GF-D8 (cell line): ENCODE measurements at places on chromosomes 13 and 19.

DNA sequence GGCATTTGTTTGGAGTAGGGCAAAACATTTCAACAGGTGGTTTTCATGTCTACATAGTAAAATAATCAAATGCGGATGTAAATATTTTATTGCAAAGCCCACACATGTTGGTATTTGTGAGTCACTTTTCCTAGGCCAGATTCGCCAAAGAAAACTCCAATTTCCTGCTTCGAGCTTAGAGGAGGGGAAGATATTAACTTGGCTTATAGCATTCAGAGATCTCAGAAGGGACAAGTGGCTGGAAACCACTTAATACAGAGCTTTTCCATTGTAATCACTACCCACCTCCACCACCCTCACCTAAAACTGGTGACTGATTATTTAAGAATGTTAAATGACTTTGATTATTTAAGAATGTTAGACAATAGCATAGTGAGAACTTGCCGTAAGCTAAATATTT, 530.6 kb upstream of the SPRY2 start:
- no peak for DNase-seq

DNA sequence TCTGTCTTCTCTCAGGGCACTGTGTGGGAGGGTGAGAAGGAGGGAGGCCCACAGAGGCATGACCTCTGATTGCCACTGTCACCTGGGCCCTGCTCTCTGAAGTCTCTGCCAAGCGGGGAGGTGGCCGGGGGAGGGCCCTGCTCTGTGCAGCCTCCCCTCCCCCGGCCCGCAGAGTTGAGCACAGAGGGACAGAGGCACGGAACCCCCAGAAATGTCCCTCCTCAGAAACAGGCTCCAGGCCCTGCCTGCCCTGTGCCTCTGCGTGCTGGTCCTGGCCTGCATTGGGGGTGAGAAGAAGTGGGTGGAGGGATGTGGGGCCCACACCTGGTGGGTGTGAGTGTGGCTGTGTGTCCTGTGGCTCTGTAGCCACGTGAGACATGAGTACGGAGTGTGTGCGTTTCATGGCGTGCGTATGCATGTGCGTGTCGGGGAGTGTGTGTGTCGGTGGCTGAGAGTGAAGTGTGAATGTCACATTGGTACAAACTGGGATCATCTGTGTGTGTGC, at the start of gene APOC4:
Gene APOC4 (plus strand): TSS at position 171 of the 505 bp plus-strand sequence. CDS start 41 bp downstream, at position 212.
- no peak for DNase-seq

DNA sequence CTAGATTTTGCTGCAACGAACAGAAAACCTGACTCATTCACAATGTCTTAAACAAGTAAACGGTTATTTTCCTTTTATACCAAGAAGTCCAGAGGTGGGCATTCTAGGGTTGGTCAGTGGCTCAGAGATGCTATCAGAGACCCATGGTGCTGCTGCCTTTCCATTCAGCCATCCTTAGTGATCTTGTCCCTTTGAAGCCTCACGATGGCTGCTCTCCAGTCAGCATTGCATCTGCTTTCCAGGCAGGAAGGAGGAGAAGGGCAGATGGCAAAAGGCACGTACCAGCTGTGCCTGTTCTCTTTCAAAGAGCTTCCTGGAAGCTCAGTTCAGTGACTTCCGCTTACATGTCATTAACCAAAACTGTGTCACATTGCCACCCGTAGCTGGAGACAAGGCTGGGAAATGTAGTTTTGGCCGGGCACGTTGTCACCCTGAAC, 30.1 kb downstream of the WDFY2 start:
- peak; percentile 92 for DNase-seq

- DNase-seq: peak; percentile 6
Observed at GRCh38 chr19:58409010-58409790, 751 bp downstream of the ZNF584 start.

- peak; percentile 64 for DNase-seq
Observed at GRCh38 chr19:40714441-40715299, 2.0 kb downstream of the COQ8B start.

DNA sequence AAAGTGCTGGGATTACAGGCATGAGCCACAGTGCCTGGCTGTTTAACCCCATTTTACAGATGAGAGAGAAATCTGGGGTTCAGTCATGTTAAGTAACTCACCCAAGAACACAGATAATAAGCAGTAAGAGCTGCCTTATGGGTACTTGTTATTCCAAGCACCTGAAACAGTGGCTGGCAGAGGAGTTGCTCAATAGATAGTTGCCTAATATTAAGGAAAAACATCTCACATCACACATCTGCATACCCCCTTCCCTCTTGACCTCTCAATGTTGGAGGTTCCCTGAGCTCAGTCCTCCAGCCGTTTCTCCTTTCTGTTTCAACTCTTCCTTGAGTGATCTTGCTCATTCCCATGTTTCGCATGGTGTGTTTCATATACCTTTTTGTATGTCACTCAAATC, 401.9 kb downstream of the KLF12 start:
- DNase-seq: no peak

DNA sequence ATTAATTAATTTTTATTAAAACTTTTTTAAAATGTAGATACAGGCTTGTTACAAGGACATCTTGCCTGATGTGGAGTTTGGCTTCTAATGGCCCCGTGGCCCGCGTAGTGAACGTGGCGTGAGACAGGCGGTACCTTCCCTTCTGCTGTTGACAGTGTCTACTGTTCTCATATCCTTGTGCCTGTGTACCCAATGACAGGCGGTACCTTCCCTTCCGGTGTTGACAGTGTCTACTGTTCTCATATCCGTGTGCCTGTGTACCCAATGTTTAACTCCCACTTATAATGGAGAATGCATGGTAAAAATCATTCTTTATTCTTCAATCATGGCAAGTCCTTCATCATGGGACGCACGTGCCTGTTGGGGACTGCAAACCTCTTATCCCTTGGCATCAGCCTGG, 79.1 kb upstream of the ZNF835 start:
- DNase-seq: no peak

- peak; percentile 21 for DNase-seq
Observed at GRCh38 chr13:110560601-110561343, 750 bp downstream of the RAB20 start.

DNA sequence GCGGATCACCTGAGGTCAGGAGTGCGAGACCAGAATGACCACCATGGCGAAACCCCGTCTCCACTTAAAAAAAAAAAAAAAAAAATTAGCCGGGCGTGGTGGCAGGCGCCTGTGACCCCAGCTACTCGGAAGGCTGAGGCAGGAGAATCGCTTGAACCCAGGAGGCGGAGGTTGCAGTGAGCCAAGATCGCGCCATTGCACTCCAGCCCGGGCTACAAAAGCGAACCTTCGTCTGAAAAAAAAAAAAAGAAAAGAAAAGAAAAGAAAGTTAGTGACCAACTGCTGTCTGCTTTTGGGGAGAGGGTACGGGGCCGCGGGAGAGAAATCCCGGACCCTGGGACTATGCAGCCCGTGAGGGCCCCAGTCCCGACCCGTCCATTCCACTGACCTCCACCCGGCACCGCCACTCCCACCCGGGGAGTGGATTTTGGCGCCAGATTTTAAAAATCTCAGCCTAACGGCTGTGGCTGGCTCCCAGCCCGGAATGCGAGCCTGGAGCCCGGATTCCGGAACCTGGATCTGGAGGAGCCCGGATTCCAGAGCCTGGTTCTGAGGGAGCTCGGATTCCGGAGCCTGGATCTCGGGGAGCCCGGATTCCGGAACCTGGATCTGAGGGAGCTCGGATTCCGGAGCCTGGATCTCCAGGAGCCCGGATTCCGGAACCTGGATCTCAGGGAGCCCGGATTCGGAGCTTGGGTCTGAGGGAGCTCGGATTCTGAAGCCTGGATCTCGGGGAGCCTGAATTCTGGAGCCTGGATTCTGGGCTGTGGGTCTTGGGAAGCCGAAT, 6.1 kb upstream of the LMNB2 start:
- DNase-seq: no peak

GRCh38 chr19:55529636-55530234, 7.2 kb downstream of the SBK2 start:
- no peak for DNase-seq

- DNase-seq: no peak
Observed at GRCh38 chr19:54201172-54201701, 579 bp downstream of the RPS9 start.

- no peak for DNase-seq
Observed at GRCh38 chr13:113427562-113428468, 25.5 kb downstream of the ADPRHL1 start.

DNA sequence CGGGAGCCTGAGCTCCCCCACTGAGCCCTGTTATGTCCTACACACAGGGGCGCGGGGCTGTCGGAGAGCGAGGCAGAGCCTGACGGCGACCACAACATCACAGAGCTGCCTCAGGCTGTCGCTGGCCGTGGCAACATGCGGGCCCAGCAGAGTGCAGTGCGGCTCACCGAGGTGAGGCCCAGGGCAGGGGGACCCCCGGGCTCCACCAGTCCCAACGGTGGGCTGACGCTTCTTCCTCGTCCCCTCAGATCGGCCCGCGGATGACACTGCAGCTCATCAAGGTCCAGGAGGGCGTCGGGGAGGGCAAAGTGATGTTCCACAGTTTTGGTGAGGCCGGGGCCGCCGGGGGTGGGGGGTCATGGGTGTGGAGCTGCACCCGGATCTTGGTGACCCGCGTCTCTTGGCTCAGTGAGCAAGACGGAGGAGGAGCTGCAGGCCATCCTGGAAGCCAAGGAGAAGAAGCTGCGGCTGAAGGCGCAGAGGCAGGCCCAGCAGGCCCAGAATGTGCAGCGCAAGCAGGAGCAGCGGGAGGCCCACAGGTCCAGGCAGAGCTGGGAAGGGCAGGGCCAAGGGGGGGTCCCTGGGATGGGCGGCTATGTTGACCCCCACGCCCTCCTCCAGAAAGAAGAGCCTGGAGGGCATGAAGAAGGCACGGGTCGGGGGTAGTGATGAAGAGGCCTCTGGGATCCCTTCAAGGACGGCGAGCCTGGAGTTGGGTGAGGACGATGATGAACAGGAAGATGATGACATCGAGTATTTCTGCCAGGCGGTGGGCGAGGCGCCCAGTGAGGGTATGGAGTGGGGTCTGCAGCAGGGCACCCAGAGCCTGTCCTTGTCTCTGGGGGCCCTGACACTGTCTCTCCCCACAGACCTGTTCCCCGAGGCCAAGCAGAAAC, 1.2 kb upstream of the P2RY11 start:
- no peak for DNase-seq

GRCh38 chr19:41298348-41298964, 11.5 kb upstream of the CCDC97 start:
- DNase-seq: peak; percentile 47

- DNase-seq: no peak
Observed at GRCh38 chr13:103308667-103309066, 242.4 kb upstream of the SLC10A2 start.

DNA sequence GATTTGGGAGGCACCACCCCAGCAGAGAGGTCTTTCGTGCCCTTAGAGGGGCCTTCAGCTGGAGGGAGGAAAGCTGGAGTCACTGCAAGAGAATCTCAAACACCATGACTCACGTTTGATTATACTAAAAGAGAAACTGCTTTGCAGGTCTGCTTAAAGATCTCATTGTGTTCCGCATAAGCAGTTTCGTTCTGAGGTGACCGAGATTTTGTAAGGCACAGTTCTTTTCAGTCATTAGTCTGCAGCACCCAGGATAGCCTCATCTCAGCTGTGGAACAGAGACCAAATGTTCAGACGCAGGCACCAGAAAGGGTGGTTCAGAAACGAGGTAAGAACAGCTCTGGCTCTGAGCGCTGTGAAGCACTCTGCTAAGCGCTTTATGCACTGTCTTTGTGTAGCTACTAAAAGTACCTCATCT, 71.2 kb upstream of the GTF3A start:
- DNase-seq: no peak

GRCh38 chr13:24252136-24252535, 57.2 kb upstream of the C1QTNF9 start:
- no peak for DNase-seq

DNA sequence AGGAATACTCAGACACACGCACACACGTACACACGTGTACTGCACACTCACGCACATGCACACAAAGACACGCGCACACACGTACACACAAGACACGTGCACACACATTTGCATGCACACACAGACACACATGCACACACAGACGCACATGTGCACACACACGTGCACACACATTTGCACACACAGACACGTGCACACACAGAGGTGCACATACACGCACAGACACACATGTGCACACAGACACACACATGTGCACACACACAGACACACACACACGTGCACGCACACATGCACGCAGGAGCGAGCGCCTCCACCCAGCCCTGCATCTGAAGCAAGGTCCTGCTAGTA, 81.1 kb downstream of the GADD45B start:
- DNase-seq: no peak

DNA sequence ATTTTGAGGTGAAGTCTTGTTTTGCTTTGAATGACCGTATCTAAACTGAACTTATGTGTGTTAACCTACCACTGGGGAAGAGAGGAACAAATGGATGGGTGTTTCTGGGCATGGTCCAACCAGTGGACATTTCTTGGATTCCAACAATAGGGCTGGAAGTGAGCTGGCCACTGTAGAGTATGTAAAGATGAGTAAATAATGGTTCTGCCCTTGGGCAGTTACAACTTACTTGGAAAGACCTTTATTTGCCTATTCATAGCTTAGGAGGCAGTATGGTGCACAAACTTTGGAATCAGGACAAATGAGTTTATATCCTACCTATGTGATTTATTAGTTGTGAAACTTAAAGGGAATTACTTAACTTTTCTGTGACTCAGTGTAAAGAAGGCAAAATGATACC, 429.5 kb downstream of the HS6ST3 start:
- no peak for DNase-seq

- DNase-seq: no peak
Observed at GRCh38 chr13:54124700-54125099, 1096.1 kb downstream of the OLFM4 start.

DNA sequence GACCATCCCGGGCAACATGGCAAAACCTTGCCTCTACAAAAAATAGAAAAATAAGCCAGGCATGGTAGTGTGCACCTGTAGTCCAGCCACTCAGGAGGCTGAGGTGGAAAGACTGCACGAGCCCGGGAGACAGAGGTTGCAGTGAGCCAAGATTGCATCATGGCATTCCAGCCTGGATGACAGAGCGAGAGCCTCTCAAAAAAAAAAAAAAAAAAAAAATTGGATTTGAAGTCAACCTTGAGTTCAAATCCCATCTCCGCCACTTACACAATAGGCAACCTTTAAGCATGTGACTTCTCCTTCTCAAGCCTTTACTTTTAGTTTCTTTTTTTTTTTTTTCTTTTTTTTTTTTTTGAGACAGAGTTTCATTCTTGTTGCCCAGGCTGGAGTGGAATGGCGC, 12.0 kb downstream of the KASH5 start:
- DNase-seq: no peak

- DNase-seq: peak; percentile 75
Observed at GRCh38 chr13:97367016-97367822, 66.8 kb upstream of the RAP2A start.
